ENCODE measurements at places on chromosomes 12 and 14.

- DNase-seq: no peak
These were observed 42.5 kb upstream of the GNPNAT1 start for GRCh38 chr14:52833891-52834290.

DNA sequence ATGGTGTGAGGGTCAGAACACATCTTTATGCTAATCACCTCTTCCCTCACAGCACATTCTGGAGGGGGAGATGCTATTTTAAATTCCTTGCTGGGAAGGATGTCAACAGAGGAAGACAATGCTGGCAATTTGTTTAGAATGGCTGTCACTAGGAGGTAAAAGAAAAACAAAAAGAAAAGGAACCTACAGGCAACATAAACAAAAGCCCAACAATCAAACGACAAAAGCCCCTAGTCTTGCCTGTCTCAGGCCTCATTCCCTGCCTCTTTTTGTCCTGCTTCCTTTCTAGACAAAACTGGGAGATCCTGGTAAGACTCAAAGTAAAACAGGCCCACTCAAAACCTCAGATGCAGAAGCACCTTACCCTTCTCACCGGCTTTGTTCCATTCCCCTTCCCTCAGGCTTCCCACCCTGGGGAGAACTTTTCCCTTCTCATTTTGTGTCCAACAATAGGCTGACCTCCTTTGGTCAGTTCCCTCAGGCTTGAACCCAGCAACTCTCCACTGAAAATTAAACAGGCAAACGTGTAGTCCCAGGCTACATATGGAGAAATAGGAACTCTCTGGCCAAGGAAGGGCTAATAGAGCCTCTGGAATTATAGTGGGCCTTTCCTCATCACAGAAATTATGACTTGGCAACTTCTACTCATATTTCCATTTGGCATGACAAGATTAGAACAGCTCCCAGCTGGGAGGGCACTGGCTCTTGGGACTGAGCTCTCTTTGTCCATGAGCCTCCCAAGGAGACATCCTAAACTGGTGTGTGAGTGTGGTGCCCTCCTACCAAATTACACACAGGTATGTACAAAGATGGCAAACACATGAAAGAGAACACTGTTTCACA, 193.0 kb downstream of the MON2 start:
- no peak for DNase-seq

- DNase-seq: no peak
These were observed 49.7 kb downstream of the LRIG3 start for GRCh38 chr12:58870595-58870994.

- DNase-seq: no peak
These were observed 10.7 kb upstream of the LRTM2 start for GRCh38 chr12:1809591-1810190.

DNA sequence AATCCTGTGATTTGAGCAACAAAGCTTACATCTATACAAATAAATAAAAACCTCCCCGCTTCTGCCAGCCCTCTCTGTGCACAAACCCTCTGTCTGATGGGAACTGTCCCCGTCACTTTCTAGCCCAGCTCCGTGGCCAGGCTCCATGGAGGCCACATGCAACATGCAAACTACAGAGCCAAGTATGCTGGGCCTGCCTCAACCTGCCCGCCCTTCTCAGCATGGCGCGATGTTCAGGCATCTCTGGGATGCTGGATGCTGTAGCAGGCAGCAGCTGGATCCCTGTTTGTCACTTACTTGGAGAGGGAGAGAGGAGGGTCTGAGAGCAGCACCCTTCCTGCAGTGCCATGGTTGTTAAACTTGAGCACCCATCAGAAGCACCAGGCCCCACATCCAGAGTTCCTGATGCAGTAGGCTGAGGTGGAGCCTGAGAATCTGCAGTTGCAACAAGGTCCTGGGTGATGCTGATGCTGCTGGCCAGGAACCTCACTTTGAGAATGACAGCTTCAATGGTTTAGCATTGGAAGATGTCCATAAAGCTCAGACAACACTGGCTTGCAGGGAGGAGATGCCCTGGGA, 32.4 kb downstream of the CLMN start:
- no peak for DNase-seq

DNA sequence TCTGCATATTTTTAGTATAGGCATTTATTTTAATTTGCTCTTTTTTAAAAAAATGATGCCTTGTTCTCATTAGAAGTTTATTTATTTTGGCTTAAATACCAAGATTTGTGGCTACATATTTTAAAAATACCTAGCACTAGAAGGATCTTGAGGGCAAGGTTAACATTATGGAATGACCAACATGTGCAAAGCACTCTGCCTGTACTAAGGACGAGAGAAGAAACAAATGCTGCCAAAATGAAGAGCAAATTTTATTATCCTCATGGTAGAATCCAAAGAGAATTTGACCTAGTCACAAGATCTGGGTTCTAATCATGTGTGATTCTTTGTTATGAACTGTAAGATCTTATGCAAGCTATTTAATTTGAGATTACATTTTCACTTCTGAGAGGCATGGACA, 2.8 kb downstream of the CAND1 start:
- no peak for DNase-seq

- no peak for DNase-seq
These were observed 79.7 kb downstream of the FUT8 start for GRCh38 chr14:65492266-65492665.

DNA sequence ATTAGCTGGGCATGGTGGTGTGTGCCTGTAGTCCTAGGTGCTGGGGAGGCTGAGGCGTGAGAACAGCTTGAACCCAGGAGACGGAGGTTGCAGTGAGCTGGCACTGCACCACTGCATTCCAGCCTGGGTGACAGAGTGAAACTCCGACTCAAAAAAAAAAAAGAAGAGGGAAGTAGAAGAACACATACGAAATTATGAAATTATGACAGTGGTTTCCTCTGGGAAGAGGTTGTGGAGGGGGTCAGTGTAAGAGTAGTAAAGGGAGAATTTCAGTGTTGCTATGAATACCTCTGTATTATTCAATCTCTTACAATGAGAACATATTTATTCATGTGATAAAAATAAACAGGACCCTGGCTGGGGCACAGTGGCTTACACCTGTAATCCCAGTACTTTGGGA, 24.7 kb upstream of the CSRNP2 start:
- no peak for DNase-seq

GRCh38 chr12:104353012-104353981, 49.8 kb downstream of the EID3 start:
- DNase-seq: no peak

- no peak for DNase-seq
These were observed 79.0 kb downstream of the PLCZ1 start for GRCh38 chr12:18658829-18659228.

GRCh38 chr14:68584786-68585185, 208.1 kb downstream of the ZFP36L1 start:
- no peak for DNase-seq

GRCh38 chr12:120468325-120468820, 1.2 kb downstream of the SRSF9 start:
- DNase-seq: no peak
